ENCODE measurements at places on chromosomes 1 and 21. TPM values are rescaled to one million over a fixed set of nuclear protein-coding genes. Genes with fewer than 3 reads are reported as not detected.

DNA sequence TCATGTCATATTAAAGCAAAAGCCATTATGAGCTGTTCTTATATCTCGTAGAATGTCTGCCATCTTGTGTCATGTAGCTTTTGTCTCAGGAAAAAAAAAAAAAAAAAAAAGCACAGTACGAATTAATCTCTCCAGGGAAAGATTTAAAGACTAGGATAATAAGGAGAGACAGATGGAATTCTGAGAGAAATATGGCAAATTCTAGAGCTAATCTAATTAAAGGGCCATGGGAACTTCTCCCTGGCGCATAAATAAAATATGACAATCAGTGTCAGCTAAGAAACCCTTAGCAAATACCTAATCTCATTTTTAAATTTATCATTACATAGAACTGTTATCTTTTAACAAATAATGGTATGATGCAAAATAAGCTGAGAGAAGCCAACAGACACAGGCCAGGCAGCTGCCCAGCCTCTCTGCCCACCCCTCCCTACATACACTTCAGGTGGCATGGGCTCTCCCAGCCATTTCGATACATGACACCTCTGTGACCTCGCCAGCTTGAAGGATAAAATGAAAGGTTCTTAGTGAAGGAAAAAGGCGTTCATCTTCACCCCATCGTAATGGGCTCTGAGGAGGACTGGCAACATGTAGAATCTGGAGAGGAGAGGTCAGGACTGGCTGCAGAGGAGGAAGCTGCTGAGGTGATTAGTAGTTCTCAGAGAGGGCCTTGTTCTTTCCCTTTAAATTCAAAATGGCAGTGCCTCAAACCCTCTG, 39.8 kb downstream of the DISC1 start:
- DNase-seq, result no peak

DNA sequence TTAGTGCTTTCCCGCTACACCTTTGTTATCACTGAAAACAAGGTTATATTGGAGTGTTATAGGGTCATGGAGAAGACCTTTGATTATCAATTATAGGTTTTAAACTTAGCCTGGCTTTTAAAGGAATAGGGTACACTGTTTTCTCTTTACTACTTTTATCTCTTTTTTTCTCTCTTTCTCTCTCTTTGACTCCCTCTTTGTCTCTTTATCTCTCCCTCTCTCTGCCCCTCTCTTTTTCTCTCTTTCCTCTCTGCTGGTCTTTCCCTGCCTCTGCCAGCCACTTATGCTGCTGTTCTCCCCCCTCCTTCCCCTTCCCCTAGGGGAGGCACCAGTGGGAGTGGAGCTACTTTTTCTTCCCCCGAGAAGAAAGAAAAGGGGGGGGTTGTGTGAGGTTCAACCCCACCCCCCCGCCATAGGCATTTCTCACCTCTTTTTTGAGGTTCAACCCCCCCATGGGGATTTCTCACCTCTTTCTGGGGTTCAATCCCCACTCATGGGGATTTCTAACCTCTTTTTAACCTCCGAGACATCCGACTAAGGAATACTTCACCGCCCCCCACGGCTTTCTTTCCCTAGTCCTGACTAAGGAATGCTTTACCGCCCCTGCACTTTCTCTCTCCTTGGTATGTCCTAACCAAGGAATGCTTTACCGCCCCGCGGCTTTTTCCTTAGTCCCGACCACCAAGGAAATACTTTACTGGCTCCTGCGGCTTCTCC, 17.2 kb upstream of the ZBTB8B start:
- DNase-seq, result no peak

GRCh38 chr1:52479076-52479475, 73.8 kb downstream of the TUT4 start:
- no peak for DNase-seq

- no peak for DNase-seq
Measured at GRCh38 chr1:29230204-29230552, 556 bp downstream of the MECR start.

GRCh38 chr1:160074865-160075264, 4.9 kb upstream of the KCNJ10 start:
- no peak for DNase-seq

- no peak for DNase-seq
Measured at GRCh38 chr1:147115496-147115895, 56.8 kb downstream of the PRKAB2 start.

DNA sequence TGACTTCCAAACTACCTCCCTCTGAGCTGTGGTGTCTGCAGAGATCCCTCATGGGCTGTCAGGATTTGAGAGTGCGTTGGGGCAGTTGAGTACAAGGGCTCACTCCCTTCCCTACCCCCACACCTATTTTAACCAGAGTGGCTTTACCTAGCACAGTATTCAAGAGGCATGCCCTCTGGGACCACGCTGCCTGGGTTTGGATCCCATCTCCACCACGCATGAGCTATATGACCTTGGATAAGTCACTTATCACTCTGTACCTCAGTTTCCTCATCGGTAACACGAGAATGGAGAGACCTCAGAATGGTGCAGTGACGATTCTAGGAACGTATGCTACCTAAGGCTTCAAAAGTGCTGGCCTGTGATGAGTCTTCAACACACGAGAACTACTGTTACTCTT, 147.3 kb upstream of the WNT4 start:
- no peak for DNase-seq

- DNase-seq, result no peak
Measured at GRCh38 chr1:235990330-235990795, 74.5 kb downstream of the NID1 start.

GRCh38 chr21:36082237-36082664, 12.4 kb downstream of the CBR1 start:
- no peak for DNase-seq

GRCh38 chr1:202807451-202807925, 733 bp downstream of the KDM5B start:
- DNase-seq, result no peak

The C1orf167 gene
- not detected for total RNA-seq

The RNF186 gene
- total RNA-seq, result not detected

The NCDN gene
- total RNA-seq, result 25.6 TPM

The FAM110D gene
- not detected for total RNA-seq

The TEKT2 gene
- total RNA-seq, result not detected

The PADI2 gene
- total RNA-seq, result not detected
